Heart left ventricle (tissue), 16 donors: ENCODE measurements at places on chromosomes 4 and X. TPM values are rescaled to one million over a fixed set of nuclear protein-coding genes. Genes with fewer than 3 reads are reported as not detected.

LETM1 gene
- total RNA-seq: 41.3 TPM

PHOX2B gene
- not detected for total RNA-seq

MAOB gene
- 155 TPM for total RNA-seq

PROM1 gene
- total RNA-seq: 3.8 TPM

MAGEE1 gene
- 4.3 TPM for total RNA-seq

DGKQ gene
- total RNA-seq: 5.6 TPM
